ENCODE measurements at places on chromosomes 6 and 20.

DNA sequence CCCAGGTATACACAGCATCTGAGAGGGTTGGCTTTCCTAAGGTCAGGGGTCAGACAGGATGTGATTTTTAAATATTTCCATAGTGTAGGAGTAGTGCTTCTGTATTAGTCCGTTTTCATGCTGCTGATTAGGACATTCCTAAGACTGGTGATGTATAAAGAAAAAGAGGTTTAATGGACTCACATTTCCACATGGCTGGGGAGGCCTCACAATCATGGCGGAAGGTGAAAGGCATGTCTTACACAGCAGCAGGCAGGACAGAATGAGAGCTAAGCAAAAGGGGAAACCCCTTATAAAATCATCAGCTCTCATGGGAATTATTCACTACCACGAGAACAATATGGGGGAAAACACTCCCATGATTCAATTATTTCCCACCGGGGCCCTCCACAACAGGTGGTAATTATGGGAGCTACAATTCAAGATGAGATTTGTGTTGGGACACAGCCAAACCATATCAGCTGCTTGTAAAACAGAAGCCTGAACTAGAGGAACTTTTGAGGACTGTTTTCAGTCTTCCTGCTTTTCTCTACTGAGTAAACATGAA, 91.0 kb upstream of the MEI4 start:
- no peak for DNase-seq

DNA sequence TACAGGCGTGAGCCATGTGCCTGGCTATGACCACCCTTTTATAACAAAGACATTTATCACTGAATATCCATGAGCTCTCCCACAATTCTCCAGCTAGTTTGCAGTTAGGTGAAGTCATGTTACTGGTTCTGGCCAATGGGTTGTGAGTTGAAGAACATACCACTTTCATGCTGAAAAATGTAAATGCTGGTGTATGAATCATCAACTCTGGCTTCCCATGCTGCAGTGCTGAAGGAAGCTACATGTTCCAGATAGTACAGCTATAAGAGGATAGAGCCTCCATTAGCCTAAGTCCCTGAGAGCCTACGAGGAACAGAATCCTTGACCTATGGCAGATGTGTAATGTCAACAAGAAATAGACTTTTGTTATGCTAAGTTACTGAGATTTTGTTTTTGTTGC, 180.4 kb downstream of the BTBD9 start:
- no peak for DNase-seq

DNA sequence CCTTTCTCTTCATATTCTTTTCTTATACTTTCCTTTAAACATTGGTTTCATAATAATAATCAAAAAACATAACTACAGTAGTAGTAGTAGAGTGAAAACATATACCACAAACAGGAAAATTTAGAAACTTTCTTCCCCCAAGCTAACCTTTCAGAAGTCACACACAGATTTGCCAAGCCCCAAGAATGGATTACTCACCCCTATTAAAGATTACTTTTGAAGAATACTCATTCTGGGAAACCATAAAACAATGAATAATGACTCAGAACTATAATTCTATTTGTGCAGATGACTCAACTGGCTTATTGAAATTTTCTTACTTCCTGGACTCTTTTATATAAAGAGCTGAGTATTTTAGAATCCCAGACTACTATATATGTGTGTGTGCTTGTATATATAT, 119.4 kb upstream of the GJE1 start:
- DNase-seq: no peak

GRCh38 chr6:4327841-4328240, 192.5 kb upstream of the ECI2 start:
- no peak for DNase-seq

DNA sequence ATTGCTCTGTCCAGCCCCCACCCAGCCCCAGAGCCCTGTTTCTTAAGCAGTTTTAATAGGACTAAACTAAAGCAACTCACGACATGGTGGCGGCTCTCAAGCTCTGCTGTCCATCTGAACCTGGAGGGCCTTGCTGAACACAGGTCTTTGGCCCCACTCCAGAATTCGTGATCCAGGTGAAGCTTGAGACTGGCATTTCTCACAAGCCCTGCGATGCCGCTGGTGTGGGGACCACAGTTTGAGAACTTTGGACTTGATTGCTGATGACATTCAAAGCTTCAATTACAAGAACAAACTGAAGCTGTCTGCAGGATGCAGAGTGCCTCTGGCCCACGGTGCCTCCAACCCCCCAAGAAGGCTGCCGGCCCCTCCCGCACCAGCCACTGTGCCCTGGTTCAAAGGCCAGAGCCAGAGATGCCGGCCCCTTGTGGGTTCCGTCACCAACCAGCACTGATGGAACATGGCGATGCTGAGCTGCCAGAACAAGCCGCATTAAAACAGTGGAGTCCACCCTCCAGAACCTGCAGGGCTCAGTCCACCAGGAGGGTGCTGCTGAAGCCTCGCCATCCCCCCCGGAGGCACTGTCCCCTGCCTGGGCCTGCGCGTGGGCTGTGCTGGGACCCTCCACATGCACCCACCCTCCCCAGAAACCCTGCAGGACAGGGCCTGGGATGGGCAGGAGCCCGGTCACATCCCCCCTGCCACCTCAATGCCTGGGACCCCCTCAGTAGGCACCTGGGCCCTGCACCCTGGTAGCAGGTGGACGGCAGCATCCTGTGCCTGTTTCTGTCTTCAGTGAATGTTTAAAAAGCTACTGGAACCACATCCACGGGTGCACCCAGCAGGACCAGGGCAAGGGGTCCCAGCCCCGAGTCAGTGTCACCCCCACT, 101.1 kb downstream of the PSMB1 start:
- DNase-seq: no peak

GRCh38 chr20:34806255-34806654, 19.2 kb downstream of the NCOA6 start:
- no peak for DNase-seq

GRCh38 chr6:129778793-129779192, 68.8 kb upstream of the ARHGAP18 start:
- DNase-seq: no peak
